DMS153 (cell line): ENCODE measurements at places on chromosomes 16 and 17.

DNA sequence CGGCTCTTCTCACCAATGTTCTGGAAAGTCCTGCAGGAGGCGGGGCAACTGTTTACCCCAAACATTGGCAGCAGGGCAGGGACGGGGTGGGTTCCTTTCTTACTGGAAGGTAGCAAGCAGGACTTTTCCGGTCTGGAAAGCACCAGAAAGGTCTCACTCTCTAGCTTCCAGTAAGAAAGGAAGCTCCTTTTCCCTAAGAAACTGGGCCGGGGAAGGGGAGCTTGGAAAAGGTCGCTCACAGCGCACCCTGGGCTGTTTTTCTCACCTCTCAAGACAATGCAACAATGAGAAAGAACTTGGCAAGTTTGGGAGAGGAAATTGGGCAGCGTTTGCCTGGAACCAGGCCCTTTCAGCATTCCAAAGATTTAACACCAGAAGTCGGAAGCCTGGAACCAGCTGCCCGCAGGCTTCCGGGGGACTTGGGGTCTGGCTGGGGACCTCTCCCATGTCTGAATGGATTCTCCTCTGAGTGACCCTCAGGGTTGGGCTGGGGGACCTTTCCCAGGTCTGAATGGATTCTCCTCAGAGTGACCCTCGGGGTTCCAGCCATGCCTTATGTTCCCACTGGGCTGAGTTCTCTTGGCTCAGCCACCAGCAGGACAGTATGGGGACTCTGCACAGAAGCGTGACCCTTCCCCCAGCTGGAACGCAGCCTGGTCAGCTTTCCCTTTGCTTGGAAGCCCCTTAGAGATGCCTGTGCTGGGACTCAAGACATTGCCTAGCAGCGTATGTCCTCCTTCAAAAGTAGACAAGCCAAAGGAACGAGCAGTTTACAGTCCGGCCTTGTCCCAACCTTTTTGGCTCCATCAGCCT, 166.5 kb upstream of the PLCG2 start:
- DNase-seq = no peak

DNA sequence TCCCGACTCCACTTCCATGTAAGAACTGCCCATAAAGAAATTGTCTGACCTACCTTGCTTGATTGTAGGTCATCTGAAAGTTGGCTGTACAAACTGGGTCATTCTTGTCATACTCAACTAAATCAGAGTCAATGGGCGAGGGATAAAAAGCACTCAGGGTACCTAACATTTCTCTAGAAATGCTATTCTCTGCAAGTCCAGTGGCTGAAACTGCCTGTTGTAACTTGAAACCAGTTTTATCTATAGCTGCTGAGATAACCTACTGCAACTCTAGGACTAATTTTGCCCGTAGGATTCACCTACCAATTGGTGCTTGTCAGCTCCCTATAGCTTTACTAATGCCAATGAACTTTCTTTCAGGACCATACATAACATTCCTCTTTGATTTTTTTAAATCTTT, 100.1 kb upstream of the GRIN2A start:
- DNase-seq = no peak

GRCh38 chr16:25228372-25228771, 11.6 kb downstream of the AQP8 start:
- no peak for DNase-seq

DNA sequence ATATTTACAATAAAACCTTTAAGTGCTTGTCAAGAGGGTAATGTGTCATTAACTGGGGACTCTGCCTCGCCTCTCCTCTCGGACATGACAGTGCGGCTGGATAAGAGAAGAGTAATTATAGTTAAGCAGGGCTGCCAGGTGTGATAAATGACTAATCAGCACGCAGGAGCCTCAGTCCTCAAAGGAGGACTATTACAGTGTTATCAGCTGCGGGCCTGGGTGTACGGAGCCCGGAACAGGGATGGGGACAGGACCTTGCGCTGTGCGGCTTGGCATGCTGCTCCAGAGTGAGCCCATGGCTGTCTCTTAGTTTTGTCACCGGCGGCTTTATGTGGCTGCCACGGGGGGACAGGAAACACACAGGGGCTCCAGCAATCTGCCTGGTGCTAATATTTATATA, 607.2 kb downstream of the MAF start:
- DNase-seq = peak; percentile 88

- no peak for DNase-seq
These were observed 10.4 kb downstream of the COG1 start for GRCh38 chr17:73203135-73203787.

- no peak for DNase-seq
These were observed 77.1 kb downstream of the ARSG start for GRCh38 chr17:68368387-68368786.

DNA sequence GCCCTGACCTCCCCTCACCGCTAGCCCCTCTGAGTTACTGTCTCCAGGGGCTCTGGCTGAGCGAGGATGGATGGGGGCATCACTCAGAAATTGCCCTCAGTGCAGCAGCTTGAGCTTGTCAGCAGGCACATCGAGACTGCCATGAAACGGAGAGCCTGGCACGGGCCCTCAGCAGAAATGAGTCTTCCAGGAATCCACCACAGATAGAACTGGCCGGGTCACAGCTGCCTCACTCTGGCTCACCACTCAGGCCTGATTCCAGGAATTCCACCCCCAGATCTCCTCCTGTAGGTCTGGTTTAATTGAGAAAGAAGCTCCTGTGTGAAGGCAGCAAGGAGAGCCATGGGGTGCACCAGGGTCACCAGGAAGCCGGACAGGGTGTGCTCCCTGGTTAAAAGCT, 85.5 kb downstream of the GSG1L start:
- no peak for DNase-seq

DNA sequence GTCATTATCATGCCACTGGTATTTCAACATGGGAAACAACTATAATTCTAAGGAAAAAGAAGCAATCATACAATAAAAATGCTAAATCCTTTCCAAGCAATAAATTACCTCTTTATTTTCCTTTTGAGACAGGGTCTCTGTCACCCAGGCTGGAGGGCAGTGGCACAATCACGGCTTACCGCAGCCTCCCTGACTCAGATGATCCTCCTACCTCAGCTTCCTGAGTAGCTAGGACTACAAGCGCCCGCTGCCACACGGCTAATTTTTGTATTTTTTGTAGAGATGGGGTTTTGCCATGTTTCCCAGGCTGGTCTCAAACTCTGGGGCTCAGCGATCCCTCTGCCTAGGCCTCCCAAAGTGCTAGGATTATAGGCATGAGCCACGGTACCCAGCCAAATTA, 24.1 kb downstream of the CNOT1 start:
- DNase-seq = no peak

DNA sequence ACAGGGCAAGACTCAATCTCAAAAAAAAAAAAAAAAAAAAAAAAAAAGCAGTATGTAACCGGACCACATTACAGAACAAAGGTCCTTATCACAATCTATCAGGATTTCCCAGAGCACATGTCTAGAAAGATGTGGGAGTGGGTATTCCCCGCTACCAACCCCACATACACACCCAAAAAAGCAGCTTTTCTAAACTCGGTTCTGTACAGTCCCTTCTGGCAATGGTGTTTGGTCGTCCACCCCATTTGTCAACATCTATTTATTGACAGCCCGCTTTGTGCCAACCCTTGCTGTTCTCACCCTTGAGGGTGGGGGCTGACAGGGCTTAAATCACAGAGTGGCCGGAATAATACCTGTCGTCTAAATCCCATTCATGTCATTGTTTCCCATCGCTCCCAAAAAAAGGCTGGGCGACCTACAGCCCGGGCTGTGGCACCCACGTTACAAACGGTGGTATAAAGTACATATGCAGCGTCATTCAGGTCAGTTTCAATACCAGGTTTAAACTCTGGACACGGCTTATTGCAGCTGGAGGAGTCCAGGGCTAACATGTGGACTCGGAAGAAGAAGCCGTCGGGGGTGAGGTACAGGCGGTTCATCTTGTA, 3.6 kb downstream of the C17orf58 start:
- DNase-seq = no peak

DNA sequence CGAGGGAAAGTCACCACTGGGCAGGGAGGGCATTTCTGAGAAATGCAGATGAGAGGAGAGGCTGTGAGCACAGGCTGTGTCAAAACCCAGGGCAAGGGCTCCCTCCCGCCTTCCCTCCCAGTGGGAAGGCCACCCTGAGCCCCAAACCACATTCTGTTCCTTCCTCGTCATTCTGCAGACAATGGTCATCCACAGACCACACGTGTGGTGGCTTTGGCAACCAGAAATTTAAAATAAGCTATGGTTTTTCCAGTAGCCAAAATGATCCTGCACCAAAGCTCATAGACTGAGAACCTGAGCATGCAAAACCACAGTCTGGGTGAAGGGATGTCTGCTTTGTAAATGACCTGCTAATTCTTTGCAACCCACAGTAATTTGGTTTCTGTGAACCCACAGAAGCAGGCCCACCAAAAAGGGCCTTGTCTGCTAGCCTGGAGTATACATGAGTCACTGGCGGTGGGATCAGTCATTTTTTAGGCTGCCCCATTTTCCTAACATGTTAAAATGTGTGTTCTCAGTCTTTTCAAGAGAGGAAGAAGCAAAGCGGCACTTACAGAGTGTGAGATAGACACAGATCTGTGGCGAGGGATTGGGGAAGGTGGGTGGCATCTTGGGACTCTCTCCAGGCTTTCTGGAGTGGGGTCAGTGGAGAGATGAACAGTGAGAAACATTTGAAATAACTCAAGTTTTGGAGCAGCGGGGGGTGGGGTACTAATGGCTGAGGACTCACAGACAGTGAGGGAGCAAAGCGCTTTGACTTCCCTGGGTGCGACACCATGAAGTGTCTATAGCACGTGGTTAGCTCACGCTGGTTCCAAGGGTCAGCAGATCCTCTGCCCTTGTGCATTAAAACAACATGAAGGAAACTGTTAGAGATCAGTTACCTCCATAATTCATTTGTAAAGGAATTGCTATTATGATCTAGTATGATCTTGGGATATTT, 20.5 kb downstream of the GRB7 start:
- no peak for DNase-seq

GRCh38 chr16:13634959-13635358, 285.0 kb upstream of the ERCC4 start:
- no peak for DNase-seq

DNA sequence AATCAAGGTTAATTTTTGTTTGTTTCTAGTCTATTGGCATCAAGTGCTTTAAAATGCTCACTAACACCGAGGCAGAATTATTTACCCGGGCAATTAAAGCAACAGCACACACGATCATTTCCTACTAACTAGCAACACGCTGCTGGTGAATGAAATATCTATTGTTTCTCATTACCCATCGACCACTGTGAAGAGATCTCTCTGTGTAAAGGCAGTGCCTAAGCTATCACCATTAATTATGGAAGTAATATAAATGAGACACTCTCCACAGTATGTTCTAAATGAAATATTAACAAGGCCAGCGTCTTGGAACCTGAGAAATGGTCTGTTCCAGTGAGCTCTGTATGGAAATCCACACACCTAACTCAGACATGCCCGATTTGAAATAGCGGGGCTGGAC, 397.6 kb downstream of the MAF start:
- DNase-seq = no peak

DNA sequence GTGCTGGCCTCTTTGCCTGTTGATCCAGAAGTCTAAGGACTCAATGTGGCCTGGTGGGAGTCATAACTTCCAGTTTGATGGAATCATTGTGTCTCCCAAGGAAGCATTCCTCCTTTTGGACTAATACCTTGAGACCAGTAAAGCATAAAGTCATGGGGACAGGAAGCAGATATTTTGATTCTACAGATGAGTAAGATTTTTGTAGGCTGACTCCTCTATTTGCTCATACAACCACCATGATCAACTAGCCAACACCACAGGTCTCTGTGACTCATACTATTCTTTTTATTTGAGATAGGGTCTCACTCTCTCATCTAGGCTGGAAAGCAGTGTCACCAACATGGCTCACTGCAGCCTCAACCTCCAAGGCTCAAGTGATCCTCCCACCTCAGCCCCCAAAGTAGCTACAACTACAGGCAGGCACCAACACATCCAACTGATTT, 6.2 kb downstream of the MT2A start:
- no peak for DNase-seq

- no peak for DNase-seq
These were observed 7.1 kb downstream of the MRPL28 start for GRCh38 chr16:363110-363765.

DNA sequence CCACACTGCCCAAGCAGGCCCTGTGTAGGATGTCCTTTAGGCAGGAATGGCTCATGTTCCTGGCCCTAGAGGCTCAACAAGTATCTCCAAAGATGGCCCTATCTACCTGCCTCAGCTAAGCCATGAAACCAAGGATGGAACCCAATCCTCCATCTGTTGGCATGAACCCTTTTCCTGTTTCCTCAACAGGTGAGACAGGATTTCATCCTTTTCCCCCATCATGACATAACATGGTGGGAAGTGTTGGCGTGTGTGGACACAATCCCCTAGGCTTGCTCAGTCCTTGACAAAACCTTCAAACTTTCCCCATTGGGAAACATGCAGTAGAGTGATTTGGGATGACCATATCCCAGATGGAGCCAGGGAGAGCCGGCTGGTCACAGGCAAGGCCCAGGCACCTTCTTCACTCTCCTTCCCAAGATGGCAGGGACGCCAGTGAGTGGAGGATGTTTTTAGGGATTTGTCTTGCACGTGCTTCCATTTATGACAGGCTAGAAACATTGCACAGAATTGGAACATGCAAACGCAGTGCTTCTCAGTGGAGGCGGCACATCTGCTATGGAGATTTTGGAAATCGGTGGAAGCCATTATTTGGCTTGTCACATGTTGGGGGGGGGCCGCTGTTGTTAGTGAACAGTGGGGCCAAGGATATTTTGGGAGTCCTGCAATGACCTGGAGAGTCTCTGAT, 77.0 kb downstream of the MYH11 start:
- no peak for DNase-seq

GRCh38 chr17:31295489-31295871, 1.6 kb downstream of the OMG start:
- no peak for DNase-seq

- DNase-seq = peak; percentile 98
These were observed 113.9 kb downstream of the AMFR start for GRCh38 chr16:56311208-56312027.

DNA sequence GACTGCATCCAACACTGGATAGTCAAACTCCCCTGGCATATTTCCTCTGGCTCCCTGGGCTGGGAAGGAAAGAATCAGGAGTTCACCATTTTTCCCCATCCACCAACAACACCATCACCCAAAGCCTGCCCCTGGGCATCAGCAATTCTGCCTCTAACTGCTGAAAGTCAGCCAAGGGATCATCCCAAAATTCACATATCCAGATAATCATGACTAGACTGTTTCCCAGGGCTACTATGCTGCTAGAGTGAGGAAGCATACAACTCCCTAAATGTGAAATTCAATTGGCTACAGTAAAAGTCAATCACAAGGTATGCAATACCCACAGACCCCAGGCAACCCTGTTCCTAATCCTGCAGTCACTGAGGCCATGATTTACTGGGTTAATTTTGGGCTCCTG, 230.6 kb downstream of the C16orf95 start:
- DNase-seq = no peak

- DNase-seq = no peak
These were observed 10.3 kb downstream of the SRRM2 start for GRCh38 chr16:2762711-2763110.
